ENCODE measurements at places on chromosomes 11 and 22.

- DNase-seq = no peak
Measured at GRCh38 chr22:40281717-40282116, 64.6 kb upstream of the ADSL start.

DNA sequence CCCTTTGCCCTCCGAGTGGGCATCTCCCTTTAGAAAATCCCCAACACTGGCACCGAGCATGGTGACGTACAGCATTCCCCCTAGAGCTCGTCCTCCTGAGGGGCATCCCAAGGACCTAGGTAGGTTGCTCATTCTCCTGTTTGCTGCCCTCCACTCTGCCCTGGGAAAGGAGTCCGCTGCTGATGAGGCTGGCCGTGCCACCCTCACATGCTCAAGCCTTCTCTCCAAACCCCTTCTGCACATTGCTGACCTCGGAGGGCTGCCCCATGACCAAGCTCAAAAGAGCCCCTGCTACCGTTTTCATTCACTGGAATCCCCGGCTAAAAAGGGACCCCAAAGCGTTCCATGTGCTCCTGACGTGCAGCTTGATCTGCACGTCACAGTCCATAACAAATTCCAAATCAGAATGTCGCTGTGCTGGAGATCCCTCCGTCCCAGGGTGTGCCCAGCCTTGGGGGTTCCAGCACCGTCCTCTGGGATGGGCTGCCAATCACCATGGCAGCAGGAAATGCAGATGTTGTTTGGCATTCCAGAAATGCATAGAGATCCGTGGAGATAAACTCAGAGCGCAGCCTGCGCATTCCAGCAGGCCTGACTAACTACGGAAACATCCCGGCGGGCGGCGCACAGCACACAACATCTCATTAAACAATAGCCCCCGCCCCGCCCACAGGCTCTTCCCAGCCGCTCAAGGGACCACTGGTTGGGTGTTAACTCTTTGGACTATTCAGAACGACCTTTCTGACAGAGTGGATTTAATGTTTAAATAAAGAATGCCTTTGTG is 26.3 kb upstream of the GNB1L start:
- DNase-seq = no peak

- DNase-seq = no peak
Measured at GRCh38 chr11:23398052-23398451, 537.8 kb upstream of the CCDC179 start.

DNA sequence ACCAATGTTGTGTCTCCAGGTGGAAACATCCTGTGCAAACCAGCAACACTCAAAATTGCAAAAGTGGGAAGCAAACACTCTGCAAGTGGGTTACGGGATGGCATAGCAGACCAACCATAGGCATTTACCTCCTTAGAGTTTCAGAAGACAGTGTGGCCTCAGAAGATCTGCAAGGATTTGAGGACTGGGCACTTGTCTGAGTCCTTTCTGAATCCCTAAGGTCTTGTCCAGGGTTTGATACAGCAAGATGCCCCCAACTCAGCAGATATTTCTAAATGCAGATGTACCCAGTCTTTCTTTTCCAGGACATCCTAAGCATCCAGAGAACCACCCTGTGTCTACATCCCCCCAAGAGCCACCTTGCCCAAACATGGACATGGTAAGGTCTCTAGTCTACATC is 51.7 kb upstream of the SHANK2 start:
- DNase-seq = no peak

GRCh38 chr11:94776351-94777321 is 8.5 kb downstream of the AMOTL1 start:
- no peak for DNase-seq

- DNase-seq = no peak
Measured at GRCh38 chr22:24816806-24817205, 10.8 kb downstream of the SGSM1 start.

DNA sequence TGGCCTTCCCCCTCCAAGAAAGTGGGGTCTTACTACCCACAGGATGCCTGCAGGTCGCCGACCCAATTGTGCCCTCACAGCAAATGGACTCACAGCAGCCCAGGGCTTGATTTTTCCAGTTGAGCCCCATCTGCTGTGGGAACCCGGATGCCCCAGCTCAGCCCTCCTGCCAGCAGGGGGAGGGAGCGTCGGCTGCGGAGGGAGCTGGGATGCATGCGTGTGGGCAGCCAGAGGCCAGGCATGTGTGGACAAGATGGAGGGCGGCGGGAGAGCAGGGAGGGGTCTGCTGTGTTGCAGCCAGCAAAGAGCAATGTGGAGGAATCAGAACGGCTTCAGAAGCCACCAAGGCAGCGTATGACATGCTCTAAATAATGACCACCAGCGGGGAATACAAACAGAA is 41.0 kb upstream of the EIF3D start:
- no peak for DNase-seq

GRCh38 chr11:105204636-105205035 is 65.1 kb upstream of the CARD18 start:
- DNase-seq = no peak

DNA sequence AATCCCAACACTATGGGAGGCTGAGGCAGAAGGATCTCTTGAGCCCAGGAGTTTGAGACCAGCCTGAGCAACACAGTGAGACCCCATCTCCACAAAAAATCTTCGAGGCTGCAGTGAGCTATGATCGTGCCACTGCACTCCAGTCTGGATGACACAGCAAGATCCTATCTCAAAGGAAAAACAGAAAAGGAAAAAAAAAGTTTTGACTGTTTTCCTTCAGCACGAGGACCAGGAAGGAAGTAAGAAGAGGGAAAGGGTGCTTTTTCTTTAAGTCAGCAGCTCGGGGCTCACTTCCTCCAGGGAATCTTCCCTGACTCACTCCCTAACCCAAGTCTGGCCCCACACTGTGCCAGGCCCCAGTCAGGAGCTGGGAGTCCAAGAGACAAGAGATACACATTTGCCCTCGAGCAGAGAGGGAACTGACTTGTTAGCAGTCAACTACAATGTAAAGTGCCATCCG is 14.2 kb downstream of the ARRB1 start:
- DNase-seq = no peak

All from CD4-positive, alpha-beta T cell treated with Interleukin-12 subunit alpha and Interleukin-12 subunit beta, for 1 hour (primary cell).